NCI-H2029 (cell line): ENCODE measurements at places on chromosomes 11 and 22.

- no peak for DNase-seq
Observed at GRCh38 chr22:25327018-25327755, 107.7 kb downstream of the CRYBB2 start.

DNA sequence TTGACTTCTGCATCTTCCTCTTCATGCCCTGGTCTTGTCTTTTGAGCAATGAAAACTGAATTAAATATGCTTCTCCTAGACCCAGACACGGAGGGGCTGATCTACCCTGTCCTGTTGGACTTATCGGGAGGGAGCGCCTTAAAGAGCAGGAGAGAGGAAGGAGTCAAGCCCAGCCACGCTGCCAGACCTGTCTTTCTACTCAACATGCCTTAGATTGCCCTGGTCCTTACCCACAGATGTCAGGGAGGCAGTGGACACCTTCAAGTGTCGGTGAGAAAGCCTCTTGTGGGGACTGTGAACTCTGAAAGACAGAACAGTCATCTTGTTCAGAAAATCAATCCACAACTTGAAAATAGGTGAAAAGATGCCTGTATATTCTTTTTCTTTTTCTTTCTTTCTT lies 61.8 kb downstream of the IRAG1 start:
- no peak for DNase-seq

- no peak for DNase-seq
Observed at GRCh38 chr11:95924414-95924760, 480 bp upstream of the MTMR2 start.

DNA sequence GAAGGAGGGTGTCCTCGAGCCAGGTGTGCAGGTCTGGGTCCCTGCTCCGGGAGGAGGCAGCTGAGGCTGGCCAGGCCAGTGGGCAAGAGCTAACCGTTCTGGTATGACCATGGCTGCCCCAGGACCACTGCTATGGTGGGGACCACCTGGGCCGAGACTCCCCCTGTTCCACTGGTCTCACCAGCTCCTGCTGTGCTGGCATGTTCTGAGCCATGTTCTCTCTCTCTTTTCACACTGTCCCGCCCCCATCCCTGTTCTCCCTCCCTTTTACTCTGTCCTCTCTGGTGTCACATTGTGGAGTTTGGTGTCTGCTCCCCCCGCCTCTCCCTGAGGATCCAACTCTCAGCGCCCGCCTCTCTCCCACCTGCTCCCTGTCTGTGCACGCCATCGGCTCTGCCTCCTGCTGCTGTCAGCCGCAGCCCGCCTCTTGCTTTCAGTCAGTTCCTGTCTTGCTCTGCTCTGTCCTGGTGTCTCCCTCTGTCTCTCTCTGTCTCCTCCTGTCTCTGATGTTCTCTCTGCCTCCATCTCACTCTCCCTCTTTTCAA lies 66.4 kb downstream of the LRRC32 start:
- no peak for DNase-seq

- no peak for DNase-seq
Observed at GRCh38 chr11:69446108-69446507, 35.4 kb upstream of the LINC01488 start.

DNA sequence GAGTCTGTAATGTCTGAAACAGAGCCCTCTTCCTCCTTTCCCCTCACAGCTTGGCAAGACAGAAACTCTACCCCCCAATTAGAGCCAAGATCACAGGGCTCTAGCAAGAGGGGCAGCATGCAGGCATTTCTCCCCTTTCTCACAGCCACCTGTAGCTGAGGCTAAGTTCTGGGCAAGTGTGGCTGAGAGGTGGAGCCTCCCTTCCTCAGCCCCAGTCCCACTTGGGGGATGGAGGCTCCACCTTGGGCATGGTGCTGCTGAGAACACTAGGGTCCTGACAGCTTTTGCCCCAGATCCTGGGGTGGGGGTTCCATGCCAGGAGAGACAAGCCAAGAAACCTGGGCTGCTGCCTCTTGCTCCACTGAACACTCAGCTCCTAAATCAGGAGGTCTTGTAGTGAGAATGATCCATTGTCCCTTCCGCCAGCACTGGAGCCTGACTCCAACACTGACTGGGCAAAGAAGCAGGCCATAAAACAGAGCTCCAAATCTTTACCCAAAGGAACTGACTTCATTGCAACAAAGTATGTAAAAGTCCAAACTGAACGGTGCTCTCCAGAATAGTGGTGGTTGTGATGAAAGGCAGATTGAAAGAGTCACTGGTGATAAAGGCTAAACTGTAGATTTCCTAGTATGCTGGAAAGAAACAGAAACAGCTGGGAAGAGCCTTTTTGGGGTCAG lies 25.6 kb downstream of the NARS2 start:
- no peak for DNase-seq

DNA sequence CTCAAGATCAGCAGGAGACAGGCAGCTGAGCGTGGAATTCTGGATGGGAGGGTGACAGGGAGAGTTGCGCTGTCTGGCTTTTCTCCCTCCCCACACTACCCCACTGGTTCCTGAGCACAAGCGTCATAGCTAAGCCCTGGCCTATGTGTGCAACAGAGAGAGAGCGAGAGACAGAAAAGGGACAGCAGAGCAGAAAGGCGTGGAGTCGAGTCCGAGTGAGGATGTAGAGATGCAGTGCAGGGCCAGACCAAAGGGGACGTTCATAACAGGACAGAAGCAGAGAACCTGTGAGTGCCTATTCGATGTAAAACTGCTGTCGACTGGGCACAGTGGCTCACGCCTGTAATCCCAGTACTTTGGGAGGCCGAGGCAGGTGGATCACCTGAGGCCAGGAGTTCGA lies 94.0 kb upstream of the TMEM45B start:
- DNase-seq, result no peak

GRCh38 chr11:130121445-130121978 lies 38.1 kb upstream of the ST14 start:
- no peak for DNase-seq

- no peak for DNase-seq
Observed at GRCh38 chr11:9616858-9617257, 43.4 kb downstream of the WEE1 start.
